ENCODE measurements at places on chromosomes 3 and 15. TPM values are rescaled to one million over a fixed set of nuclear protein-coding genes. Genes with fewer than 3 reads are reported as not detected.

TTLL3 gene
- total RNA-seq: 53.7 TPM

RPL39L gene
- 36.5 TPM for total RNA-seq

PRICKLE2 gene
- total RNA-seq: 0.07 TPM

MUC20 gene
- total RNA-seq: 0.25 TPM

All from K562 (cell line).